Vein endothelial cell (primary cell): ENCODE measurements at places on chromosomes 7 and 10. TPM values are rescaled to one million over a fixed set of nuclear protein-coding genes. Genes with fewer than 3 reads are reported as not detected.

The ADAM12 gene
- 0.65 and 1.1 TPM in 2 replicates for total RNA-seq

The TBX20 gene
- not detected in 2 replicates for total RNA-seq

The NEBL gene
- 2.6 and 3.2 TPM in 2 replicates for total RNA-seq

The CCL24 gene
- total RNA-seq, result not detected in 2 replicates

The PRR15 gene
- 0.48 and 2.9 TPM in 2 replicates for total RNA-seq

The MYL7 gene
- not detected in 2 replicates for total RNA-seq

The ELN gene
- 0.29 and 22.5 TPM in 2 replicates for total RNA-seq

The HKDC1 gene
- total RNA-seq, result not detected in 2 replicates

The CFAP58 gene
- 0.33 and 0.76 TPM in 2 replicates for total RNA-seq

The PPP1R9A gene
- total RNA-seq, result 9.5 and 10.4 TPM in 2 replicates

The ATOH7 gene
- not detected in 2 replicates for total RNA-seq

The GPR146 gene
- total RNA-seq, result 13.5 and 29.4 TPM in 2 replicates
